ENCODE measurements at places on chromosomes 7 and 10. TPM values are rescaled to one million over a fixed set of nuclear protein-coding genes. Genes with fewer than 3 reads are reported as not detected.

DNA sequence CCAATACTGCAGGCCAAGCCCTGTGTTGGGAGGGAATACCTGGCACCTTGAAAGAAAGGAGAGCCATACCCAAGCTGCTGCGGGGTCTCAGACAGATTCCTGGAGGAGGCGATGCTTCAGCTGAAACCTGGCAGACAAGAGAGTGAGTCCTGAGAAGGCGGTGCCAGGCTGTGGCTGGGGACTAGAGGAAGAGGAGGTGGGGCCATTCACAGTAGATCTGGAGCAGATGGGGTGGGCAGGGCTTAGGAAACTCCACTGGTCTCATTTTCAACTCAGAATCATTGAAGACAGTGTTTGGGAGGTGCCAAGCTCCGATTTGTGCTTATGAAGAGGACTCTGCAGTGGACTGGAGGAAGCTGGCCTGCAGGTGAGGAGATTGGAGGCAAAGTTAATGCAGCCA, 236.3 kb upstream of the MKI67 start:
- no peak for DNase-seq
- no peak overlapping the region for H3K4me3 ChIP-seq
- no peak overlapping the region for H3K27ac ChIP-seq
- H3K27me3 ChIP-seq = no peaks in the 10 kb centered on the region
- H3K4me1 ChIP-seq = no peaks in the 10 kb centered on the region
- H3K36me3 ChIP-seq = no peaks in the 10 kb centered on the region

DNA sequence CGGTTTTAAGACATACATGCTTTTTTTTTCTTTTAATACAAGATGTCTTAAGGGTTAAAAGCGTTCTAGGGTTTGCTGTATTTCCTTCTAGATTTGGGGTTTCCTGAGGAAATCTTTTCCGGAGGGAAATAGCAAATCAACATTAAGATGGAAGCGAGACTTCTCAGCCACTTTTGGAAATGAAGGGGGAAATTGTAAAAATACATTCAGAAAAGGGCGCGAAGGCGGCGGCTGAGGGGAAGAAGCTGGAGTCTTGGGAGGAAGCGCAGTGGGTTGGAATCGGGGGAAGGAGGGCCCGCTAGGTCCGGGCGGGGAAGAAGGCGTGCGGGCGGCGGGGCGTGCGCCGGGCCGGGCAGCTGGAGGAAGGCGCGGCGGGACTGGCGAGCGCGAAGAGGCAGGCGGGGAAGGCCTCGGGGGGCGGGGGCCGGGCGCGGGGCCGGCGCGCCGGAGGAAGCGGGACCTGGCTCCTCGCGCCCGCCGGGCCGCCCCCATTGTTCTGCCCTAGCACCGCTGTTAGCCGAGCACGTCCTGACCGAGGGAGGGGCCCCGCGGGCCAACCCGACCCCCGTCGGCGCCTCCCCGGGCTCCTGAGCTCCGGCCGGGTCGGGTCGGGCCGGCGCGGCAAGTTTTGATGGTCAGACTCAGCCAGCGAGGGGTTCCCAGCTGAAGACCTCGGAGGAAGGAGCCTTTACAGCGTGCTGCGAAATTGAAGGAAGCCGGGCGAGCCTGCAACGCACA, 1.5 kb upstream of the SKIDA1 start:
- H3K4me3 ChIP-seq = peak overlapping the region; percentile 60
- peaks cover 53% of the 10 kb centered on the region for H3K4me1 ChIP-seq
- no peaks in the 10 kb centered on the region for H3K27me3 ChIP-seq
- no peaks in the 10 kb centered on the region for H3K36me3 ChIP-seq

The COL13A1 gene
- total RNA-seq = 7.1 TPM

The CRCP gene
- 60.5 TPM for total RNA-seq

The SAMD9 gene
- total RNA-seq = 0.17 TPM

GRCh38 chr7:115827305-115828045, 203.1 kb downstream of the TFEC start:
- H3K27ac ChIP-seq = no peak overlapping the region
- no peaks in the 10 kb centered on the region for H3K27me3 ChIP-seq

- peaks cover 9% of the 10 kb centered on the region for H3K4me1 ChIP-seq
- no peak for DNase-seq
- no peaks in the 10 kb centered on the region for H3K36me3 ChIP-seq
- no peaks in the 10 kb centered on the region for H3K27me3 ChIP-seq
- H3K27ac ChIP-seq = no peak overlapping the region
Measured at GRCh38 chr10:17427666-17428350, 26.6 kb downstream of the ST8SIA6 start.

The TMEM270 gene
- not detected for total RNA-seq

GRCh38 chr10:3530346-3530745, 254.7 kb downstream of the KLF6 start:
- H3K4me3 ChIP-seq = no peak overlapping the region
- DNase-seq = no peak
- H3K36me3 ChIP-seq = no peaks in the 10 kb centered on the region
- no peak overlapping the region for H3K27ac ChIP-seq
- H3K4me1 ChIP-seq = no peaks in the 10 kb centered on the region

Measured in GM23338 (cell line).